ENCODE measurements at places on chromosomes 12 and 14. TPM values are rescaled to one million over a fixed set of nuclear protein-coding genes. Genes with fewer than 3 reads are reported as not detected.

The CCDC177 gene
- not detected for total RNA-seq

GRCh38 chr12:62192903-62193250 is 67.3 kb upstream of the USP15 start:
- no peak for DNase-seq

- no peak for DNase-seq
Measured at GRCh38 chr14:69921052-69921451, 41.8 kb downstream of the SMOC1 start.

The IL22 gene
- total RNA-seq, result not detected

Measured in activated naive CD8-positive, alpha-beta T cell treated with anti-CD3 and anti-CD28 coated beads, Interleukin-2, amount 10 ng/mL, durations not matched to agents 7 days and 5 days (primary cell).